ENCODE measurements at places on chromosomes 13 and 19.

GRCh38 chr13:28817204-28817603, 2.9 kb upstream of the MTUS2 start:
- DNase-seq = no peak

GRCh38 chr19:29517946-29518345, 7.8 kb upstream of the VSTM2B start:
- no peak for DNase-seq

DNA sequence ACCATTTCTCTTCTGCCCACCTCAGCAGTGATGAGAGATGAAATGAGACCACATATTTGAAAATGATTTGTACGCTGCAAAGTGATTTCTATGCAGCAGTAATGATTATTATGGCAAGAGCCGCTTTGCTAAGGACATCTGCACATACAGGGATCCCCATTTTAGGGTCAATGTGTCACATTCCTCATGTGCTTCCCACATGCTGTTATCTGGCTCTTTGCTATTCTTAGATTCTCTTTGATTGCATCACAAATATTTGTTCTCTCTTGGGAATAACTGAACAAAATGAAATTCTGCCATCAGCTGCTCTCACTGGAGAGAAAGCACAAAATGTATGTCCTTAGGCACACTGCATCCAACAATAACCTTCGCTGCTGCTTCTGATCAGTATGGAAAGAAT, 209.5 kb upstream of the IPO5 start:
- no peak for DNase-seq

DNA sequence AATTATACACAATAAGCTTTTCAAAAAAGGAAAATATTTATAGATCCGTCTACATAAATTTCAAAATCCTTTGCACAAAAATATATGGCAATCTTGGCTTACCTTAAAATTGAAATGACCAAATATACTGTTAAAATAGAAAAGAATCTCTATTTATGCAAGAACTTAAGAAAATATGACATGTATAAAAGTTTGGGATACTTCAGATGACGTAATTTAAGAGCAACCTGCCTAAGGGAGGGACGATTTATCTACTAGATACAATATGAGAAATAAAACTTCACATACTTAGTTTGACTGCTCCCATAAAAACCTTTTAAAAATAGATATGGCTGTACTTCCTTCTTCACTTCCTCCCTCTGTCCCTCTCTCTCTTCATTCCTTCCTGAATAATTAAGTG, 587.3 kb upstream of the SPRY2 start:
- DNase-seq = no peak

GRCh38 chr13:84980571-84980970, 818.6 kb downstream of the SLITRK6 start:
- DNase-seq = no peak

DNA sequence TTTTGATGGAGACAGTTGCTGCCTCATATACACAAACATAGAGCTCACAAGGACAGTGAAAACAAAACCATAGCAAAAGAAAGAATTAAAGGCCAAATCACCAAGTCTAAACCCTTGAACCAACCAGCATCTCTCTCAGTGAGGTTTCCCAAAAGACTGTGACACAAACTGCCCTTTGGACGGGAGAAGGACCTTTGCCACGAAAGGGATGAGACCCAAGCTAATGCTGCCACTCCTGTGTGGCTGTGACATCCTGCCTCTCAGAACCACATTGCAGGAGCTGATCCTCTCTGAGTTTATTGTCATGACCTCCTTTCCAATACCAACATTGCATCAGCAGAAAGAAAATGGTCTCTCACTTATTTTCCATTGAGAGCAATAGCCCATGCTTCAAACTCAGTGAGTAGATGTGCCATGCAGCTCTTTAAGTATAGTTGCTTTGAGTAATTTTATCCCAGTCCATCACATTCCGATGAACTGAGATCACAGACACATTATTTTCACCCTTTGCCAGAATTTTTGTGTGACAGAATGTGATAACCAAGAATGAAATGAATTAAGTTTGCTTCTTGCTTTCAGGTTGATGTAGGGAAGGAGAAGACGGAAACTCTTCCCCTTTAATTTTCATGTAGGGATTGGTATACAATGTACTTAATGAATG, 133.5 kb upstream of the IRS2 start:
- no peak for DNase-seq

DNA sequence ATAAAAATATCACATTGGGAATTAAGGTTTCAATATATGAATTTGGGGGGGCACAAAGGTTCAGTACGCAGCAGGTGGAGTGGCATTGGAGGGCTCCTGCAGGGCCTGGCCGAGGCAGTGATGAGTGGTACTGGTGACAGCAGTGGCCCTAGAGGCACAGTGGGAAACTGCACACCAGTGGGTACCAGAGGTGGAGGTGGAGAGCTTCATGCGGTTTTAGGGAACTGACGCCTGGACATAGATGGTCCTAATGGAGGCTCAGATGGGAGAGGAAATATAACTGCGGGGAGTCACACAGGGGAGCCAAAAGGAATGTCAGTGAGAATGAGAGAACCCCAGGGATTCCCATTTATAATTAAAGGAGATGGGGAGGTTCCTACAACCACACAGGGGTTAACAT, 156.2 kb downstream of the COG6 start:
- DNase-seq = no peak

- DNase-seq = no peak
Measured at GRCh38 chr19:56125806-56126590, 4.9 kb upstream of the ZNF787 start.

DNA sequence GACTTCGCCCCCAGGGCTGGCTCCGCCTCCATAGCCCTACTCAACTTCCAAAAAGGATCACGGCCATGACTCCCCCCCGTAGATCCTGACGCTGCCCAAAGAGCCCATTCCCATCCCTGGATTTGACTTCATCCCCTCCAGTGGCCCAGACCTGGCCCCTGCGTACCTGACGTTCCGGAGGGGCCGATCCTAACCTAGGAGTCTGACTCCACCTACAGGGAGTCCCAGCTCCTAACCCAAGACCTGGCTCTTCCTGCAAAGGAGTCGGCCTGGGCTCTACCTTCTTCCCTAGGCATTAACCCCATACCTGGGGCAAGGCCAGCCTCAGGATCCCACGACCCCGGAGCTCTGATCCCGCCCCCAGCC, 10.8 kb downstream of the STAP2 start:
- peak; percentile 13 for DNase-seq

GRCh38 chr13:36696410-36697010, 22.7 kb downstream of the SERTM1 start:
- DNase-seq = no peak

Measured in right lung (tissue), 10 donors.